Activated T-cell treated with anti-CD3 and anti-CD28 coated beads, Interleukin-2, amount 50 U/mL, for 72 hours (primary cell): ENCODE measurements at places on chromosomes 12 and 14. TPM values are rescaled to one million over a fixed set of nuclear protein-coding genes. Genes with fewer than 3 reads are reported as not detected.

DNA sequence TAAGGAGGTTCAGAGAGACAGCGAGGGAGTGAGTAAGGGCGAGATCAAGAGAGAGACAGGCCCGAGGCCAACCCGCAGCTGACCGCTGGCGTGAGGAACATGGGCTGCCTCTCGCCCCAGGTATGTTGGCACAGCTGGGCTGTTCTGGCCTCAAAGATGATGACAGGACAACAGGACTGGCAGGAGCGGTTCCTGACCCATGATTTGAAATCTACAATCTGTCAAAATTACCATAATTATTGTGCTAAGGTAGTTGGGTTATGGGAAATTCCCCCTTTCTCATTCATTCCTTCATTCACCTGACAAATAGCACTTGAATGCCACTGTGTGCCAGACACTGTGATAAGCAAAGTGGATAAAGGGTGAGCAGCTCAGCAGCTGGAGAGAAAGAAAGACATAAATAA, 5.1 kb upstream of the ENDOU start:
- H3K27me3 ChIP-seq = no peaks in the 10 kb centered on the region
- H3K36me3 ChIP-seq = no peaks in the 10 kb centered on the region
- no peak overlapping the region for H3K4me3 ChIP-seq
- no peak for DNase-seq
- no peak overlapping the region for H3K27ac ChIP-seq

DNA sequence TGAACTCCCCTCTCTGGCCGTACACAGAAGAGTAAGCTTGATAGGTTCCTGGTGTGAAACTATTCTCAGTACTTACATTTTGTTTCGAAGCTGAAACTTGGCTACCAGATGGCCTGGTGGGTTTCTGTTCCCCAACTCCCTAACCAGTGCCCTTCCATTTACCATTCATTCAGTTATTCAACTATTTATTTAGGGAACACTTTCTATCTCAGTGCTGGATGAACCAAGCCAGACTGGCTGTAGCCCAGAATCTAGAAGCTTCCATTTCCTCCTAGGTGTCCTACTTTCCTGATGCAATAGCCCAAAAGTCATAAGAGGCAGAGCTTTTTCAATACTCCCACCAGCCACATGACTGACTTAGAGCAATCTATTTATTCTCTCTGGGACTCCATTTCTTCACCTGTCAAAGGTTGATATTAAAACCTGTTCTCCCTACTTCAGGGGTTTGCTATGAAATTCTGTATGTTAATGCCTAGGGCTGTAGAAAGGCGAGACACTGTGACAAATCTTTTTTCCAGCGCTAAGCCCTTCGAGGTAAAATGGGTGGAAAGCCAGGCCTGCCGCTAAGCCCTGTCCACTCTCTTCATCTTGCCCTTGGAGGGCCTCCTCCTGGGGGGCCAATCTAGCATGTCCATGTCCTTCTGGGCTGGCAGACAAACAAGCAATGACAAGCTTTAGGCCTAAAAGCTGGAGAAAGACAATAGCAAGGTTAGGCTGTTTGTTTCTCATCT, 8.1 kb upstream of the IRF2BPL start:
- no peaks in the 10 kb centered on the region for H3K27me3 ChIP-seq
- H3K27ac ChIP-seq = peak overlapping the region; percentile 96
- peak overlapping the region; percentile 86 for H3K4me3 ChIP-seq
- H3K36me3 ChIP-seq = peaks cover 4% of the 10 kb centered on the region

Gene SETD3
- total RNA-seq = 49.6 TPM

GRCh38 chr12:28092396-28092795, 97.9 kb upstream of the CCDC91 start:
- no peaks in the 10 kb centered on the region for H3K4me1 ChIP-seq
- no peak overlapping the region for H3K27ac ChIP-seq
- peaks cover 47% of the 10 kb centered on the region for H3K27me3 ChIP-seq
- no peak overlapping the region for H3K4me3 ChIP-seq

- no peaks in the 10 kb centered on the region for H3K27me3 ChIP-seq
- no peaks in the 10 kb centered on the region for H3K36me3 ChIP-seq
- peaks cover 41% of the 10 kb centered on the region for H3K4me1 ChIP-seq
- DNase-seq = no peak
- H3K27ac ChIP-seq = no peak overlapping the region
Measured at GRCh38 chr14:61638595-61639387, 56.5 kb upstream of the HIF1A start.

Gene ABCC9
- total RNA-seq = 0.19 TPM

Gene KRT8
- total RNA-seq = 0.65 TPM

- H3K36me3 ChIP-seq = no peaks in the 10 kb centered on the region
- no peak overlapping the region for H3K27ac ChIP-seq
- no peak for DNase-seq
- peaks cover 14% of the 10 kb centered on the region for H3K4me1 ChIP-seq
Measured at GRCh38 chr12:104410786-104411185, 46.0 kb upstream of the CHST11 start.

DNA sequence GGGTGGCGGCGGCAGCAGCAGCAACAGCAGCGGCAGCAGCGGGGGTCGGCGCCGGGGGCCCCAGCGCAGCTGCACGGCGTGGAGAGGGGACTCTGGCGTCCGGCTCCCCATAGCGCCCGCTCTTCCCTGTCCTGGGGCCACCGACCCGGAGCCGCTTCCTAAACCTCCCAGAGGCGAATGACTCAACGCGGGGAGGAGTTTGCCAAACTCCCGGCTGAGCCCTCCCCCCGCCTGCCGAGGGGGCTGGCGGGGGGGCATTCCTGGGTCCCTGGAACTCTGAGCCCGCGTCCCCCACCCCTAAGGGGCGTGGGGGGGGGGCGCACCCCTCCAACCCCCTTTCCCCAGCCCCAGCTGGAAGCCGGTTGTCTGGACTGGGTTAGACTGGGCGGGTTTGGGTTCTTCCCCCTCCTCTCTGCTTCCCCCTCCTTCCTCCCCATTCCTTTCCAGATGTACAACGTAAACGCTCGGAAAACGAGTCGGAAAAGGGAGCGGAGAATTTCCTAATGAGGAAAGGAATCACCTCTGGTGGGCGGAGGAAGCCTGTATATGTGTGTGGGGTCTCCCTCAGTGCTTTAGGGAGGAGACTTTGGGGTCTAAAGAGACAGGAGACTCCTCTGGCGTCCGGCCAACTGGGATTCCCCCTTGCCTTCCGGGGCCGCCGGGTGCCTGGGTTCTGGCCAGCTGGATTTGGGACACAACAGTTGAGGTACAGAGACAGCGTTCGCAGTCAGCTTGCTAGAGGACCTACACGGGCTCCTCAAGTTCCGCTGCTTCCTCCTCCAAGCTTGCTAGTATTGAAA, at the start of gene ITGA5:
Gene ITGA5, minus strand, starts transcription at position 179 of the 800 bp plus-strand sequence. Its CDS starts 68 bp downstream, at position 111.
- H3K27ac ChIP-seq = peak within 1 kb of the TSS; percentile 85
- H3K36me3 ChIP-seq = peaks cover 4% of the 10 kb centered on the region
- peaks cover 58% of the 10 kb centered on the region for H3K4me1 ChIP-seq
- H3K4me3 ChIP-seq = peak within 1 kb of the TSS; percentile 75
- DNase-seq = peak; percentile 38
- no peaks in the 10 kb centered on the region for H3K27me3 ChIP-seq

Gene C12orf54
- total RNA-seq = 0.77 TPM

Gene TSPAN11
- 0.28 TPM for total RNA-seq

DNA sequence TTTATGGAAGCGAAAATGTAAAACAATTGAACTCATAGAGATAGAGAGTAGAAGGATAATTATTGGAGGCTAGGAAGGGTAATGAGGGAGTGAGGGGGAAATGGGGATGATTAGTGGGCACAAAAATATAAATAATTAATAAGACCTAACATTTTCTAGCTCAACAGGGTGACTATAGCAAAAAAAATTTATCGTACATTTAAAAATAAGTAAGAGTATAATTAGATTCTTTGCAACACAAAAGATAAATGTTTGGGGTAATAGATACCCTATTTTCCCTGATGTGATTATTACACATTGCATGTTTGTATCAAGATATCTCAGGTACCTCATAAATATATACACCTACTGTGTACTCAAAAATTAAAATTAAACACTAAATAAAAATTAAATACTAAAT, 1070.0 kb downstream of the LRFN5 start:
- H3K4me3 ChIP-seq = no peak overlapping the region
- DNase-seq = no peak
- no peak overlapping the region for H3K27ac ChIP-seq
- H3K36me3 ChIP-seq = no peaks in the 10 kb centered on the region
- no peaks in the 10 kb centered on the region for H3K4me1 ChIP-seq
- H3K27me3 ChIP-seq = no peaks in the 10 kb centered on the region

Gene GPR162
- total RNA-seq = 0.72 TPM
